ENCODE measurements at places on chromosomes 4 and X.

DNA sequence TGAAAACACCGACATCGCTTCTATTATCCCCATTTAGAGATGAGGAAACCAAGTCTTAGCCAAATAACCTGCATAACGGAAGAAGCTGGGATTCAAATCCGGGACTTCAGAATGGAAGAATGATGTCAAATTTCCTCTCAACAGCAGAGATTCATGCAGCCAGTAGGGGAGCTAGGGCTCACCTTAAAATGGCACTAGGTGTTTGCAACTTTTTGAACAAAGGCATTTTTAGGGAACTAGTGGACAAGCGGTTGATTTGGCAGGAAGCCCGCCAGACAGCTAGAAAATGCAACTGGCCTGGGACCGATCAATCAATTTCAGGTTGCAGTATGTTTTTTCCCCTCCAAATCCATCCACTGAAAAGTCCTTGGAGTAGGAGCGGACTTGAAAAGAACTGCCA is 224.2 kb downstream of the PTTG2 start:
- peaks cover 9% of the 10 kb centered on the region for H3K36me3 ChIP-seq
- H3K4me3 ChIP-seq = no peak overlapping the region
- H3K27me3 ChIP-seq = no peaks in the 10 kb centered on the region
- H3K4me1 ChIP-seq = no peaks in the 10 kb centered on the region

- no peak overlapping the region for H3K4me3 ChIP-seq
- no peak for DNase-seq
- H3K27ac ChIP-seq = no peak overlapping the region
- H3K36me3 ChIP-seq = no peaks in the 10 kb centered on the region
- no peaks in the 10 kb centered on the region for H3K4me1 ChIP-seq
- H3K27me3 ChIP-seq = no peaks in the 10 kb centered on the region
Observed at GRCh38 chr4:9971711-9972110, 49.6 kb downstream of the SLC2A9 start.

DNA sequence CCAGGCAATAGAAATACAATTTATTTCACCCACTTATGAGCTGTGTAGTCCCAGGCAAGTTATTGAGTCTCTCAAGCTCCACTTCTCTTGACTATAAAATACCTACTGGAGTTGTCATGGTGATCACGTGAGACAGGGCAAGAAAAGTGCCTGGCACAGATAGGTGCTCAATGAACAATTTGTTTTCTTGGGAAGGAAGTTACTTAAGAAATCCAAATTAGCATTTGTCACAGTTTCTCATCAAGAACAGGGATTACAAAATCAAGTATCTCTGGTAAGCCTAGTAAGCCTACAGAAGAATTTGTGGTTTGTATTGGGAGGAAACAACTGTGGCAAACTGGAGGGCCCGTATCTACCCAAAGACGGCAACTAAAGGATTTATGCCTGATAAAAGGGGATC is 37.5 kb upstream of the RASGEF1B start:
- H3K4me3 ChIP-seq = no peak overlapping the region
- no peak for DNase-seq
- H3K4me1 ChIP-seq = peaks cover 41% of the 10 kb centered on the region

- no peak overlapping the region for H3K4me3 ChIP-seq
- DNase-seq = no peak
- no peaks in the 10 kb centered on the region for H3K36me3 ChIP-seq
- no peak overlapping the region for H3K27ac ChIP-seq
Observed at GRCh38 chr4:82458729-82459128, 28.3 kb downstream of the ENOPH1 start.

DNA sequence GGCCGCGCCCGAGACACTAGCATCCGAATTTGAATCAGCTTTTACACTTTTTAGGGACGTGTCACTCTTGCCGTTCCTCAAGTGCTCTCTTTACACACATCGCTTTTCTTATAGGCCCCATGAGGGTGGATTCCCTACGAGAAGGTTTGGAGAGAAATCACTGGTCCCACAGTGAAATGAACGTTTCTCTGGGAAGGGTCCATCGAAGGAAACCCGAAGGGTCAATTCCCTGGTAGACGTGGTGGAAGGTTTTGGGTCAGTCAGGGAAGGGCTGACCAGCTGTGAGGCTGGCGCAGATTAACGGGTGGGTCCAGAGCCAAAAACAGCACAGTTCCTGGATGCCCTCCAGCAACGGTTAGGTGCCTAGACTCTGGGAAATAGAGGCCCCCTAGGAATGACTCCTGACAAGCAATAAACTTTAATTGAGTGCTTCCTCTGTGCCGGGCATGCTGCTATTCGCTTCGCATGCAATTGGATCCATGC is 35.9 kb downstream of the ETDC start:
- peaks cover 12% of the 10 kb centered on the region for H3K4me1 ChIP-seq
- no peaks in the 10 kb centered on the region for H3K36me3 ChIP-seq
- H3K27ac ChIP-seq = peak overlapping the region; percentile 66
- peak overlapping the region; percentile 93 for H3K4me3 ChIP-seq
- peaks cover 2% of the 10 kb centered on the region for H3K27me3 ChIP-seq

DNA sequence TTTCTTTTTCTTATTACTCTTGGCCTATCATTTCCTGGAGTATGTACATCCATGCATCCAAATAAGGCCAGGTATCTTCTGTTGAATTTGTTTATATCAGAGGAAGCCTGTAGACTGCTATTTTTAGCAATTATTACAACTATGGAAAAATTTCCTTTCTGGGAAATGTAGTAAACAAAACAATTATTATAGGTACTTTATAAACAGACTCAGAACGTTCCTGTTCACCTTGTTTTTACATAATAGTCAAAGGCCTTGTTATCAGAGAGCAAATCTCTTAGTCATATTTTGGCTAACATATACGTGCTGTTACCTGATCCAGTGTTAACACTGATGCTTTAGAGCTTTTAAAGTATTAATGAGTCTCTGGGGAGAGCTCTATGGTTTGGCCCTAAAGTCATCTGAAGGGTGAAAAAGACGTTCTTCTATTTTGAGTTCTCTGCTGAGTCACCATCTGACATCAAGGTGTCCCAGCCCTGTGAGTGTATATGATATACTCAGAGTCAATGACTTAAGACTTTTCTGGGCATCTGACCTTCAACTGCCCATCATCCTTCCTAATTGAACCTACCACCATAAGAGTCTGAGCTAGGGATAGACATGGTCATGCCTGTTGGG is 7.3 kb downstream of the SPARCL1 start:
- no peaks in the 10 kb centered on the region for H3K36me3 ChIP-seq
- peak overlapping the region; percentile 48 for H3K27ac ChIP-seq
- H3K4me1 ChIP-seq = peaks cover 7% of the 10 kb centered on the region
- H3K4me3 ChIP-seq = no peak overlapping the region
- no peaks in the 10 kb centered on the region for H3K27me3 ChIP-seq

DNA sequence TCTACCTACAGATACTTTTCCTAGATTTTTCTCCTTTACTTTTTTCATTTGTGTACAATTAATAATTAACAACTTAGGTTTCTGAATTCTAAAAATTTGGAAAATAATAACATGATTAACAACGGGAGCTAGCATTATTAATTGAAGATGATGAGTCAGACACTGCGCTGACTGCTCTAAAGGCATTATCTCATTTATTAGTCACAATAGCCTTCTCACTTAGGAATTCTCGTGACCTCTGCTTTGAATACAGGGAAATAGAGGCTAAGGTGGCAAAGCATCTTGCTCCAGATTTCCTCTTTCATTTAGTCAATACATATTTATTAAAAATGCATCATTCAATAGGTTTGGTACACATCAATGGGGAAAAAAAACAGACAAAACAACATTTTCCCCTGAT is 441.3 kb downstream of the PCDH18 start:
- no peak for DNase-seq
- no peak overlapping the region for H3K27ac ChIP-seq
- H3K36me3 ChIP-seq = no peaks in the 10 kb centered on the region
- H3K27me3 ChIP-seq = no peaks in the 10 kb centered on the region
- H3K4me1 ChIP-seq = no peaks in the 10 kb centered on the region

DNA sequence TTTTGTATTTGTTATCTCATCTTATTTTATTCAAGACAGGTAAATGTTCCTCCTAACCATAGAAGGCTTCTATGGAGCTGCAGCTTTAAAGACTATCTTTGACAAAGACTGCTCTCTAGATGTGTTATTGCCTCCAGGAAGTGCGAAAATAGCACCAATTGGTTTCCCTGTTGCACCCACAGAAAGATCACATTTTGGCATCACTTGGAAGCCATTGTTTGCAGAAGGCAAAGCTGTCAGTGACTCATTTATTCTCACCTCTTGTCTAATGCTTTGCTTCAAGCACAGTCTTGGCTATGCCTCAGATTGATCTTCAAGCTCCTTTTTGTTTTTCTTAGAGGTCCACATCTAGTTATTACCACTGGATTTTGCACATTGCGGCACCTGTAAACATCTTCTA is 150.3 kb downstream of the PCDH7 start:
- H3K27ac ChIP-seq = no peak overlapping the region
- DNase-seq = no peak
- no peak overlapping the region for H3K4me3 ChIP-seq
- peaks cover 4% of the 10 kb centered on the region for H3K27me3 ChIP-seq
